HuH-7 (cell line): ENCODE measurements at places on chromosomes 7 and 10.
A peak's percentile ranks its signal among the peaks of the same experiment; 100 is the strongest.

DNA sequence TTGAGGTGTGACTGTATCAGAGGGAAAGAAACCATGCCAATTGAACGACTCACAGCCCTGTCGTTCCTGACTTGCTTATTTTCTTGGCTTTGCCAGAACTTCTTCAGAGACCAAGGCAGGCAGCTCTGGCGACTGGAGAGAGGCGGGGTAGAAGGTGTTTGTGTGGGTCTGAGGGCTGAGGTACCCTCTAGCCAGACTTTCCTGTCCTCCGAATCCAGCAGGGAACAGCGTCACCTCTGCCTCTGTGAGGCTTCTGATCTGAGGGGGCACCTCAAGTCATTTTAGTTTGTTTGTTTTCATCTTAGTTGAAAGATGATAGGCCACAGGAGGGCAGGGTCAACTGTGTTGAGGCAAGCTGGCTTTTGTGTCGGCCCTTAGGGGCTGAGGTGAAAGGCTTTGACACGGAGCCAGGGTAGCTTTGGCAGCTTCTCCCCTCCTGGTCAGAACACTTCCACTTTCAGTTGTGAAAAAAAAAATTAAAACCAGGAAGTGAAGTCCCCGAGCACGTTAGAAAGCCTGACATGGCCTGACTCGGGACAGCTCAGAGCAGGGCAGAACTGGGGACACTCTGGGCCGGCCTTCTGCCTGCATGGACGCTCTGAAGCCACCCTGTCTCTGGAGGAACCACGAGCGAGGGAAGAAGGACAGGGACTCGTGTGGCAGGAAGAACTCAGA, 1.9 kb downstream of the ACSL5 start:
- no peak for DNase-seq

DNA sequence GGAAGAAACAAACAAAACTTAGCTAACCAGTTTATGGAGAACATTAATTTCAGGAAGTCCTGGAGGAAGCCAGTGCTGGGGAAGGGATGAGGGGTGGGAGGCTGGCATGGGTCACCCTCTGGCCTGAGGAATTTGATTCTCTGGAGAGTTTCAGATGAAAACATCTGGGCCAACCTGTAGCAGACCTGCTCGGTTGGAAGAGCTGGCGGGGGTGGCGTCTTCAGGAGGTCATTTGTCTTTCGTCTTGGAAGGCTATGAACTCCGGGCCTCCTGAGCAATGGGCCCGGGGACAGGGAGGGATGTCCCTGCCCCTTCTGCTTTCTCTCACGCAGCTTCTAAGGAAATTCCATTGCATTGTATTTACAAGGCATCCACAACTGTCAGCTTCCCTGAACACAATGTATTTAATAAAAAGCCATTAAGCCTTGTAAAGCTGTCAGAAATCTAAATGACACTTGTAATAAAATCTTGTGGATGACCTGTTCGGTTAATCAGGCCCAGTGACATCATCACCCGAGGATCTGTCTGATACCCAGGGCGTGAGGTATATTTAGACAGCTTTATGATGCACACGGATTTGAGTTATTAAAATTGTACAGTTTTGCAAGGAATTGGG, 250.5 kb downstream of the RAB11FIP2 start:
- DNase-seq, result no peak

DNA sequence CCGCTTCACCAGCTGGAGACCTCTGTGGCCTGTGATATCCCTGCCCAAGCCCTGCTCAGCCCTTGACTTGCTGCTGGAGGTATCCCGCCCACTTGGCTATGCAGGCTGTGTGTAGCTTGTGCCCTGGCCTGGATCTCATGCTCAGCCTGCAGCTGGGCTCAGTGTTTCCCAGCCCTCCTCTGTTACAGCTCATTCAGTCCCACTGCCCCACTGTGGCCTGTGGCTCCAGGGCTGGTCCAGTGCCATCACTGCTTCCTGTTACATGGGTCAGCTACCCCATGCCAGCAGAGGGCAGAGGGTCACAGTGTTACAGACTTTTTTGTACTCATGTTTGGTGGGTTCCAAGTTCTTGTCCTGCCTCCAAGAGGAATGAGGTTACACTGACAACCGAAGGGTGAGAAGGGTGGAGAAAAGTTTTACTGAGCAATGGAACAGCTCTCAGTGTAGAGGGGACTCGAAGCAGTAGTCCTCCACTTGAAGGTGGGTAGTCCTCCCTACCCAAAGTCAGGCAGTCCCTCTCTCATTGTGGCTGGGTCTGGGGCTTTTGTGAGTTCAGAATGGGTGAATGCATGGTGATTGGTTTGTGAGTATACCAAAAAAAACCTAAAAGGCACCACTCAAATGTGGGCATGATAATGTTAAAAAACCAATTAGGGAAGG, 100.4 kb downstream of the ANKRD7 start:
- no peak for DNase-seq

- no peak for DNase-seq
Measured at GRCh38 chr10:125778556-125778955, 2.9 kb upstream of the MMP21 start.

GRCh38 chr7:15543256-15543655, 18.6 kb downstream of the AGMO start:
- DNase-seq, result no peak

DNA sequence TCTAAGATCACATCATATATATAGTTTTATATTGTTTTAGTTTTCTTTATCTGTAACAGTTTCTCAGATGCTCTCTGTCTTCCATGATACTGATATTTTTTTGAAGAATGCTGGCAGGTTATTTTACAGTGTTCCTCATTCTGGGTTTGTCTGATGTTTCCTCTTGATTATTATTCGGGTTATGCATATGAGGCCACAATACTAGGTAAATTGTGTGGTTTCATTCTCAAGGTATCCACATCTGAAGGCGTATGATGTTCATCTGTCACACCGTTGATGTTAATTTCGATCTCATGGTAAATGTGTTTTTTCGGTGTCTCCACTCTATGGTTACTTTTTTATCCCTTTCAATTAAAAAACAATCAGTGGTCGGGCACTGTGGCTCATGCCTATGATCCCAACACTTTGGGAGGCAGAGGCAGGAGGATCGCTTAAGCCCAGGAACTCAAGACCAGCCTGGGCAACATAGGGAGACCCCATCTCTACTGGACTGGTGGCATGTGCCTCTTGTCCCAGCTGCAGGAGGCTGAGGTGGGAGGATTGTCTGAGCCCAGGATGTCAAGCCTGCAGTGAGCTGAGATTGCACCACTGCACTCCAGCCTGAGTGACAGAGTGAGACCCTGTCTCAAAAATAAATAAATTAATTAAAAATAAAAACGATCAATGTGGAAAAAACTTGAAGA, 108.9 kb downstream of the TPST1 start:
- DNase-seq, result no peak

DNA sequence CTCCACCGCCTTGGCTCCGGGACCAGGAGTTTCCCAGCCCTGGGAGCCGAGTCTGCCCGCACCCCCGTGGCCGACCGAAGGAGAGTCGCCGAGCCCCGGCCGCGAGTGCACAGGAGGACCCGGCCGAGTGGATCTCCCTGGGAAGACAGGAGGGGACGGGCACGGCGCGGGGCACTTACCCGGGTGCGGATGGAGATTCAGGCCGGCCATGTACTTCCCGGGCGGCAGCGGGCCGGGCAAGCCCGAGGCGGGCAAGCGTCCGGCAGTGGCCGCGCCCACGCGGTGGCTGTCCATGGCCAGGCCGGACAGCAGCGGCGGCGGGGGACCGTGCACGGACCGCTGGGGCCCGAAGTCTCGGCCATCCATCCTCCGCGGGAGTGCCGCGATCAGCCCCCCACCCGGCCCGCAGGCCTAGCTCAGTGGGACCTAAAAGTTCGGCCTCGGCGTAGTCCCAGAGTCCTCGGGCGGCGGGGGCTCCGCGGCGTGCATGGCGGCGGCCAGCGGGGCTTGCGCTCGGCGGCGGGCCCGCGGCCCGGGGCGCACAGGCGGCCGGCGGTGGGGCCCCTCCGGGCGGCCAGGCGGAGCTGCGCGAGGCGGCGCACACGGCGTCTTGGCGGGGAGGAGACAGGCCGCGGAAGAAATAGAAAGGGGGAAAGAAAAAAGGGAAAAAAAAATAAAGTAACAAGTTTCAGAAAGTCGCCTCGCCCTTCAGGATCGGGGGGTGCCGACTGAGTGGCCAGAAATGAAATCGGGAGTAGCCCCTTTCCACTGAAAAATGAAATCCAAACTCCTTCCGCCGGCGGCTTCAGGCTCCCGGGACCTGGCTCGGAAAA, 2.5 kb downstream of the TNRC18 start:
- DNase-seq, result no peak

DNA sequence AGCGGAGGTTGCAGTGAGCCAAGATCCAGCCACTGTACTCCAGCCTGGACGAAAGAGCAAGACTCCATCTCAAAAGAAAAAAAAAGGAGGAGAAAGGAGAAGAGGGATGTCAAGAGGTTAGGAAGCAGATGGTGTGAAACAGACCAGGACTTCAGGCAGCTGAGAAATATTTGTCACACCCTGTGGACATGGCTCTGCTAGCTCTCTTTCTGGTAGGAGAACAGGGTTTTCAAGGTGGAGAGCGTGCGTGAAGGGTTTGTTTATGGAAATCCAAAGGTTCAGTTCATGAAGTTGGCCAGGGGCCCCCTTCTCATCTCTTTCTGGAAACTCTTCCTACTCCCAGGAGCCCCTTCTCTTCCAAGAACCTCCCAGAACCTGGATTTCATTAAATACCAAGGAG, 110.8 kb upstream of the GALNT17 start:
- no peak for DNase-seq

DNA sequence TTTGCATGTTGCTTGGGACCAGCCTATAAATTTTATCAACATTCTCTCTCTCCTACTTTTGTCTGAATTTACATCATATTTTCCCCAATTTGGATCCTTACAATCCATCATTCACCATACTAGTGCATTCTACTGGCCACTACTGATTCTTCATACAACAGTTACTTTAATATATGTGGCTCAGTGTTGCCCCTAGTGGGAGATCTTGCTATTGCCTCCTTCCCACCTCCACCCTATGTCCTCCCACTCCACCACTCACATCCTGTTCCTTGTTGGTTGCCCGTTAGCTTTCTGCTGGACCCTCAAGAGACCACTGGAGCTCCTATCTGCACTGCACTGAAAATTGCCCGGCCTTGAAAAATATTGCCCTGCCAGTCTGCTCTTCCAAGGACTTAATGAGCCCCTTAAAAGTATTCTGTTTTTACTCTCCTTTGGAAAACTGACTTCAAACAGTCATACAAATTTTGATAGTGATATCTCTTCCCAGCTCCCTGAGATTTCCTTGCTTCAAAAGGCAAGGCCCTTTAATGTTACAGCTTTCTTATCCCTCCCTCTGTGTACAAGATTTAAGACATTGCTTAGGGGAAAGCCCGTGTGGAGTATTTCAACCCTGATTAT, 243.2 kb upstream of the TMEM229A start:
- peak; percentile 22 for DNase-seq

DNA sequence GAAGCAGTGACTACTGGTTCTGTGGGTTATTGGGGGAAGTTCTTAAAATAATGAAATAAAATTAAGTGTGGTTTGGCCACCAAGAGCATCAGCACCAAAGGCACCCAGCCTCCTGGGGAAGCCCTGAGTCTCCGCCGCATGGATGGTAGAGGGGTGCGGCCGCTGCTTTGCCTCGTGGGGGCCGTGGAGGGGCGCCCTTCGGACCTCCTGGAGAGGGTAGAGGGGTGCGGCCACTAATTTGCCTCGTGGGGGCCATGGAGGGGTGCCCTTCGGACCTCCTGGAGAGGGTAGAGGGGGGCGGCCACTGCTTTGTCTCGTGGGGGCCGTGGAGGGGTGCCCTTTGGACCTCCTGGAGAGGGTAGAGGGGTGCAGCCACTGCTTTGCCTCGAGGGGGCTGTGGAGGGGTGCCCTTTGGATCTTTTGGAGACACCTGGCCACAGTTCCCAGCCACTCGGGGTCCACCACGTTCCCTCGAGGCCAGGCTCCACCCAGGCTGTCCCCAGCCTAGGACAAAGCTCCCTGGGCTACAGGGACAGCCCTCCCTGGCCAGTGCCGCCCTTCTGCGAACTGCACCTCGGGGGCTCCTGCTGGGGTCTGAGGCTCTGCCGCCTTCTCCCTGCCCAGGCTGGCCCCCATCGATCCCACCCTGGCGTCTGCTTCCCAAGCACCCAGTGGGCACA, 535.1 kb downstream of the PTPRN2 start:
- no peak for DNase-seq
